ENCODE measurements at places on chromosomes 12 and 14.

DNA sequence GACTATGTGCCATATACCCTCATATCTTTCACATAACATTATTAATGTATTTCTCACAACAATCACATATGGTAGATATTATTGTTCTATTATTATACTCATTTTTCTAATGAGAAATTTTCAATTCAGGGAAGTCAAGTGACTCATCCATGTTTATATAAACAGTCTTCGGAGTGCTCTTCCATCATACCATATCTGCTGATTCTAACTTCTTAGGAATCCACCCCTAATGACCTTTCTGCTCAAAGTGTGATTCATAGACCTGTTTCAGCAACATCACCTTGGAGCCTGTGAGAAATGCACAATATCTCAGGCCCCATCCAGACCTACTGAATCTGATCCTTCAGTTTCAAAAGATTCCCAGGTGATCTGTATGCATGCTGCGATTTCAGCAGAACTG lies 39.8 kb upstream of the OVCH1 start:
- DNase-seq: no peak

GRCh38 chr14:28783664-28784063 lies 17.1 kb downstream of the FOXG1 start:
- no peak for DNase-seq

DNA sequence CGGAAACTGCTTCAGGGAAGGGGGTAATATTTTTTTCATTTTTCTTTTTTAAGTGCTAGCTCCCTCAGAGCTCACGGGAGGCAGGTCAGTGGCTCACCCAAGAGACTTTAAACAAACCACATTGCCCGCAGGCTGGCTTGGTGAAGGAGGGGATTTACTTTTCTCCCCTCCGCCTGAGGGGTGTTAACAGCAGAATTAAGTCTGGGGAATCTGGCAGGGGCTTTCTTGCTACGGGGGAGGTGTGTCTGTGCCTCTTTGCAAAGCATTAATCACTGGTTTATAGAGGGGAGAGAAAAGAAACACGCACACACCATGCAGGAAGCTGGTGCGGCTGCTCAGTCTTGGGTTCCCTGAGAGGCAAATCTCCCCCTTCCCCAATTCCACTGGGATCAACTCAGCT lies 26.2 kb upstream of the TBX3 start:
- no peak for DNase-seq

GRCh38 chr14:93173943-93174395 lies 10.7 kb downstream of the MOAP1 start:
- DNase-seq: no peak

GRCh38 chr14:99213101-99213500 lies 58.9 kb downstream of the BCL11B start:
- no peak for DNase-seq

GRCh38 chr14:37436519-37436918 lies 158.5 kb downstream of the FOXA1 start:
- no peak for DNase-seq

GRCh38 chr12:95790033-95790916 lies at the start of gene NTN4:
Gene NTN4 (minus strand): TSS chr12:95790764. CDS start chr12:95790309, 455 bp downstream.
- DNase-seq: no peak

DNA sequence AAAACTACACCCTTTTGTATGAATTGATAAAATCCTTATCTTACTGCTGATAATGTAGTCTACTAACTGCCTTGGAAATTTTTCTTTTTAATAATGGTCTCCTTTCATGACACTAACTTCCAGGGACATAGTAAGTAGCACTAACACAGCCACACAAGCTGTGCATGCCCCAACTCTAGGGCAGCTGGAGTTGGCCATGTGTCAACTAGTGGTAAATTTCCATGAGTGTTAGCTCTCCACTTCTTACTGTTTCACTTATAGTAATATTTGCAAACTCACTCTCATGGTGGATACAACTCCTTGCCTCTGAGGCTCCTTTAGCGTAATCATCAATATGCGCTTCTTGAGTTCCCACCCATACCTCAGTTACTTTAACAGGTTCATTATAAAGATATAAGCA lies 38.0 kb downstream of the LGR5 start:
- no peak for DNase-seq

DNA sequence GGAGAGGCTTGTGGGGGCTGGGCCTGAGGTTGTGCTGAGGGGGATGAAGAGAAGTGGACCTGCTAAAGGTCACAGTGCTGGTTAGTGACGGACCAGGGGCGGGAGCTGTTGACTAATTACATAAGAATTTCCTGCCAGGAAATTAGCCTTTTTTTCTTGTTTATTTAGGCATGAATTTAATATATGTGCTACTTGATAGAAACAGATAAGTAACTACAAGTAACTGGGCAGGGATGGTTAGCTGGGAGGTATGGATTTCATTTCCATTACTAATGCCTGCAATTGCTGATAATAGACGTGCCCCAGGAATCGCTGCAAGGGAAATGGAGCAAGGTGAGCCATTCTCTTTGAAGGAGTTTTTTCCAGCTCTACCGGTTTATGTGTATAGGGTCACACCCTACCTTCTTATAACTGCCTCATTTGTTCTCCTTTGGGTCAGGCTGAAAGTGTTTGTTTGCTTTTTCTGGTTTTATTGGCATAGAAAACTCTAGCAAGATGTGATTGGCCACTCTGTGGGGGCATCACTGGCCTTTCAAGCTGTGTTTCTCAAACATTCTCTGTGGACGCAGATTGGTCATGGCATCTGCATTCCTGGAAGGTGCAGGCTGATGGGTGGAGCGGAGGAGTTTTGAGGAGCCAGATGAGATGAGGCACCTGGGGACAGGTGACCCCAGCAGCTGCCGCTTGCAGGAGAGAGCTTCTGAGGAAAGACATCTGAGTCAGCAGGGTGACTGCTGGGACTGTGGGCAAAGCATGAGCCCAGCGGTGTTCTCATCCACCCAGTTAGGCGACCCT lies 19.0 kb upstream of the GPRC5A start:
- DNase-seq: peak; percentile 70

All from BJ (cell line).